Activated B cell treated with CpG ODN at 0.5 μM for 24 hours (primary cell): ENCODE measurements at places on chromosomes 7 and 10.

- no peak overlapping the region for H3K27ac ChIP-seq
- H3K4me3 ChIP-seq: no peak overlapping the region
- H3K27me3 ChIP-seq: no peaks in the 10 kb centered on the region
- peaks cover 10% of the 10 kb centered on the region for H3K4me1 ChIP-seq
- DNase-seq: no peak
Observed at GRCh38 chr7:99096124-99096887, 47.6 kb downstream of the SMURF1 start.

GRCh38 chr7:25262586-25262985 is 34.3 kb upstream of the NPVF start:
- no peaks in the 10 kb centered on the region for H3K36me3 ChIP-seq
- peaks cover 35% of the 10 kb centered on the region for H3K27me3 ChIP-seq
- H3K4me1 ChIP-seq: peaks cover 9% of the 10 kb centered on the region
- H3K27ac ChIP-seq: no peak overlapping the region

DNA sequence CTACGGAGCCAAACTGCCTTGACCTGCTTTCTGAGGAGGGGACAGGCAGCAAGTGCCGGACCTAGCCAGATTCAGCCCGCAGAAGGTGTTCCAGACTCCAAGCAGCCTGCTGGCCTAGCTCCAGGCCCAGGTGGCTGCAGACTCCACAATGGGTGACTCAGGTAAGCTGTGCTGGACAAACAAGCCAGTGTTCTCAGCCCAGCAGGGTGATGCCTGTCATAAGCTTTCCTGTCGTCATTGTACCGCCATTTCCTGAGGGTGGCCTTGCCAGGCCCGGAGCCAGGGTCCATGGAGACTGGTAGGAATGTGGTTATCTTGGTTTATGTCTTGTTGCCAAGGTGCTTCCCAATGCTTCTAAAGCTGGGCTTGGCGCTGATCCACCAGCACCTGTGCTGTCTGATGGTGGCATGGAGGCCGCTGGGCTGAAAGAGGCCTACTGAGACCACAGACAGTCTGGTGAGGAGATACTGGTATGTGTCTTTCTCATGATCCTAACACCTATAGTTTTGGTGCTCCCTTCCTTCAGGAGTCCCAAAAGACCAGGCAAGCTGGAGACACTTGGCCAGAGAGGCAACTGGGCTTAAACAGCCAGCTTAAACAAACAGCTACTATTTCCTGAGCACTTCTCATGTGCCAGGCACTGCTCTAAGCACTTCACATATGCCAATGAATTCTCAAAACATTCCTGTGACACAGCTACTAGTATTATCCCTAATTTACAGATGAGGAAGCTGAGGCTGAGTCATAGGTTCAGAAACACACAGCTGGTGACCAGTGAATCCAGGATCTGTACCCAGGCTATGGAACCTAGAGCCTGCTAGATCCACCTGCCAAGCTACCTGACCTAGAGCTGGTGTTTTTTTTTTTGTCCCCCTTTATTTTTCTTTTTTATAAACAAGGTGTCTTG is 42.0 kb downstream of the ZC3HC1 start:
- no peak for DNase-seq
- no peaks in the 10 kb centered on the region for H3K36me3 ChIP-seq
- H3K4me3 ChIP-seq: no peak overlapping the region
- H3K4me1 ChIP-seq: peaks cover 9% of the 10 kb centered on the region
- H3K27ac ChIP-seq: no peak overlapping the region

DNA sequence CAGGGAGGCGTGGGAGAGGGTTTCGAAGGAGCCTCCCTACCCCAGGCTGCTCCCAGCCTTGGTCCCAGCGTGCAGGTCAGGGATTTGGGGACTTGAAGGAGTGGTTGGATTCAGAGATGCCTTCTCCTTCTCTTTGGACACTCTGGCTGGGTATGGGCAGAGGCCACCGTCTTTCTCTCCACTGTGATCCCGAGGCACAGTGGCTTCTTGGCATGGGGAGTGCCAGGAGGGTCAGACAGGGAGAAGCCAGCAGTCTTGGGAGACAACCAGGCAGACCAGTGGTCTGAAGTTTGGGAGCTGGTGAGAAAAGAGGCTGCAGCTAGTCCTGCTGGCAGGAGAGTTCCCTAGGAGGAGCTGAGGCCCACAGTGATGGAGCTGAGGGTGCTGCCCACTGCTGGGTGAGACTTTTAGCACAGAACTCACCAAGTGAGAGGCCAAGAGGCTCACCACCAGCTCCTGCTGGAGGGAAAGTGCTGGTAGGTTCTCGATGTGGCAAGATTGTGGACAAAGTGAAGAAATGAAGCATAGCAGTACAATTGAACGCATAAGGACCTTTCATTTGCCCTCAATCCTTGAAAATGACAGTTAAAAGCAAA is 35.2 kb upstream of the WDFY4 start:
- no peaks in the 10 kb centered on the region for H3K36me3 ChIP-seq
- H3K4me1 ChIP-seq: peaks cover 22% of the 10 kb centered on the region
- no peak for DNase-seq
- peaks cover 8% of the 10 kb centered on the region for H3K27me3 ChIP-seq
- H3K4me3 ChIP-seq: no peak overlapping the region

DNA sequence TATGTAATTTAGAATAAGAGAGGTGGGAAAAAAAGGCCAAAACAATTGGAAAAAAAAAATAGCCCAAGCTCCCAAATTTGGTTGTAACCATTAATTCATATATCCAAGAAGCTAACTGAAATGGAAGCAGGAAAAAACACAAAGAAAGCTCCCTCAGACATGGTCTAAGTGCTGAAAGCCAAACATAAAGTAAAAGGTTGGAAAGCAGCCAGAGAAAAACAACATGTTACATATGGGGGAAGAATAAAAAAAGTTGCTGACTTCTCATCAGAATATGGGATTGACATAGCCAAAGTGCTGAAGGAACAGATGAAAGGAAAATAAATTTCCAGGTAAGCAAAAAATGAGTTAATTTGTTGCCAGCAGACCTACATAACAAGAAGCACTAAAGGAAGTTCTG is 40.3 kb downstream of the PDZD8 start:
- H3K36me3 ChIP-seq: peaks cover 58% of the 10 kb centered on the region
- no peak overlapping the region for H3K27ac ChIP-seq
- no peak overlapping the region for H3K4me3 ChIP-seq
- H3K27me3 ChIP-seq: no peaks in the 10 kb centered on the region
- DNase-seq: no peak

DNA sequence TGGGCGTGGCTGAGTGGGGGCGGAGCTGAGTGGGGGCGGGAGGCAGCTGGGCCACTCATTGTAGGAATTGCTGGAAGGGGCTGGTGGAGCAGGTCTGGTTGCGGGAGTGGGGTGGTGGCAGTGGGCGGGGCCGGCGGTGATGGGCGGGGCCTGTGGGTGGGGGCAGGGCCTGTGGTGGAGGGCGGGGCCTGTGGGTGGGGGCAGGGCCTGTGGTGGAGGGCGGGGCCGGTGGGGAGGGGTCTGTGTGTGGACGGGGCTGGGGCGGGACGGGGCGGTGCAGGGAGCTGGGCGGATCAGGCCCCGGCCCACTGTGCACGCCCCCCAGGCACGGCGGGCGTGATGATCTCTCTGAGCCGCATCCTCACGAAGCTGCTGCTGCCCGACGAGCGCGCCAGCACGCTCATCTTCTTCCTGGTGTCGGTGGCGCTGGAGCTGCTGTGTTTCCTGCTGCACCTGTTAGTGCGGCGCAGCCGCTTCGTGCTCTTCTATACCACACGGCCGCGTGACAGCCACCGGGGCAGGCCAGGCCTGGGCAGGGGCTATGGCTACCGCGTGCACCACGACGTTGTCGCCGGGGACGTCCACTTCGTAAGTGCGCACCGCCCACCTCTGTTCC is 14.0 kb downstream of the SLC29A4 start:
- DNase-seq: peak; percentile 43
- peaks cover 12% of the 10 kb centered on the region for H3K4me1 ChIP-seq
- no peak overlapping the region for H3K27ac ChIP-seq

GRCh38 chr7:140039896-140040295 is 22.9 kb downstream of the PARP12 start:
- no peak overlapping the region for H3K27ac ChIP-seq
- peaks cover 93% of the 10 kb centered on the region for H3K36me3 ChIP-seq
- H3K27me3 ChIP-seq: no peaks in the 10 kb centered on the region
- no peak for DNase-seq
